ENCODE measurements at places on chromosomes 3 and 15.

- DNase-seq = no peak
Measured at GRCh38 chr3:151404316-151404715, 19.8 kb upstream of the P2RY12 start.

DNA sequence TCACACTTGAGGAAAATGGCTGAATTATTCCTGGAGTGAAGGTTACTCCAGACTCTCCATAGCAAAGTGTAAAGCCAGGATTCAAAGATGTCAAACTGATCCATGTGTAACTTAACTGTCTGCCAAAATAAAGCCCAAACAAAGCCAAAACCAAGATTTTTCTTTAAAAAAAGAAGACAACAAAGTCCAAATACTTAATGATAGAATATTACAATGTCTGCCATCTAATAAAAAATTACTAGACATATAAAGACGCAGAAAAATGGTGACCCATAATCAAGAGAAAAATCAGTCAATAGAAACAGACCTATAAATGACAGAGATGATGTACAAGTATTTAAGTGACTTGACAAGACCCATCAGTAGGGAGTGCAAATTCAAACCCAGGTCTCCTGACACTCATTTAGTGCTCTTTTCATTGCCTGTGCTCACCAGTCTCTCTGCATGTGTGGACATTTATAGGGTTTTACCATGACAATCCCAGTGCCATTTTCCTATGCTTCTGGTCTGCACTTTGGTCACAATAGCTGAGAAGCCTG lies 85.1 kb upstream of the HES1 start:
- no peak for DNase-seq

DNA sequence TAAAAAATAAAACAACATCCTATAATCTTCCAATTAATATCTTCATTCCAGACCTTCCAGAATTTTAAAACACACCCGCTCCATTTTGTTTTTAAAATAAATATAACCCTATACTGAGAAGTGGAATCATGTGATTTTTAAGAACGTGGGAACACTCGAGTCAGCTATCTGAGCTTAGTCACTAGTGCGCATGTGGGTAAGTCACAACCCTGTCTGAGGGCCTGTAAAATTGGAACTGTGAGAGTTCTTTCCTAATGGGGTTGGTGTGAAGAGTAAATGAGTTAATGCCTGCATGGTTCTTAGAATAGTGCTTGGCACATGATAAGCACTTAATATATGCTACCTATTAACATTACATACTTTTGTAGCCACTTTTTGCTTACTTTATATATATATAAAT lies 19.9 kb upstream of the POLR2M start:
- DNase-seq = no peak

GRCh38 chr3:154334973-154335420 lies 10.7 kb upstream of the DHX36 start:
- peak; percentile 13 for DNase-seq

- no peak for DNase-seq
Measured at GRCh38 chr3:111621535-111621934, 26.4 kb upstream of the ZBED2 start.

- no peak for DNase-seq
Measured at GRCh38 chr3:111906656-111907055, 47.6 kb downstream of the PHLDB2 start.

GRCh38 chr3:170204023-170204472 lies 18.2 kb upstream of the PRKCI start:
- no peak for DNase-seq

DNA sequence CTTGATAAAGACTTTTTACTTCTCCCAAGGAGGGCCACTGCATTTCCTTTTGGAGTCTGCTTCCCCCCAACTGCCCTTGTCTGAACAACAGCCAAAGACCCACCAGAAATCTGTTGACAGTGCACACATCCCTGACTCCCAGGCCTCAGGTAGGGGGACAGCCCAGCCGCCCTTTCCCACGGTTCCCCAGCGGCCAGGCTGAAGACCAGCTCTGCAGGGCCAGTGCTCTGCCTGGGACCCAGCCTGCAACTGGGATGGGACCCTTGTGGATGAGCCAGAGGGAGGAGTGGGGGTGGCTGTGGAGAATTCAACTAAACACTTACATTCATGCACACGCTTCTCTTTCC lies 8.1 kb upstream of the PRR23E start:
- no peak for DNase-seq

GRCh38 chr3:138012526-138012925 lies 2.6 kb downstream of the CLDN18 start:
- no peak for DNase-seq

DNA sequence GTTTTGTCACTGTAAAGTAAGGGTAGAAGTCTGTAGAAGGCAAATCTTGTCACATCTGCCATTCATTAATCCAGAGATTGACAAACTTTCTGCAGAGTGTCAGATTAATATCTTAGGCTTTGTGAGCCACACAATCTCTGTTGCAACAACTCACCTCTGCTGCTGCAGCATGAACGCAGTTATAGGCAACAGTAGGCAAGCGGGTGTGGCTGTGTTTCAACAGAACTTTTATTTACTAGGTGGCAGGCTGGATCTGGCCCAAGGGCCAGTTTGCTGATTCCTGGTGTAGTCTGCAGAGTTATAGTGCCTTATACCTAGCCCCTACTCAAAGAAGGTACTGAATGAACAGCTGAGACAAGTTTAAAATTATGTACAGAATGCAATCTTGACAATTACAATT lies 396.7 kb downstream of the FOXP1 start:
- no peak for DNase-seq

DNA sequence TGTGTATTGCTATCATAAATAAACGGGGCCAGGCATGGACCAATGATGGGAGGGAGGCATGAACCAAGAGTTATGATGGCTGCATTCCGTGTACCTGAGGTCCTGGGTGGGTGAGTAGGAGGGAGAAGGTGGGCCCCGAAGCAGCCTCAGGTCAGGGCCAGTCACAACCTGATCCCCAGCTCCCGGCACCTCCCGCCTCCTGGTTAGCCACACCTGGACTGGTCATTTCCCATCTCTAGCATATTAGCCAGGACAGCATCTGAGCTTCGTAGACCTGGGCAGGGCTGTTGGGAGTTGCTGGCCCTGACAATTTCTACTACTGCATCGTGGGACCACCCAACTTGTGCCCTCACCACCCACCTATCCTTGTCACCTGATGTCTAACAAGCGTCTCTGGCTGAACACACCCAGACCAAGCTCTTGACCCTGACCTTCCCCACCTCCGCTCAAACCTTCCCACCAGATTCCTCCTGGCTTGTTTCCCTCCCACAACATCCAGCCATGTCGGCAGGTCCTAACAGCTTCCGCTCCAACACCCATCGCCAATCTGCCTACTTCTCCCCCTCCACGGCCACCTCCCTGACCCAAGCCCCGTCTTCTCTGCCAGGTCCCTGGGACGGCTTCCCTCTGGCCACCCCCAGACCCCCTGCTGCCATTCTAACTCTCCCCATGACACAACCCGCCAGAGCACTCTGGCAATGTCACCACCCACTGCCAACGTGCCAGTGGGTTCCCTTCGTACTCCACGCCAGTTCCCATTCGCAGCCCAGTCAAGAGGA lies 133.8 kb upstream of the IQSEC1 start:
- no peak for DNase-seq

GRCh38 chr3:23161308-23161707 lies 41.8 kb upstream of the UBE2E2 start:
- DNase-seq = no peak

GRCh38 chr3:172410702-172411477 lies 37.4 kb downstream of the GHSR start:
- DNase-seq = no peak

DNA sequence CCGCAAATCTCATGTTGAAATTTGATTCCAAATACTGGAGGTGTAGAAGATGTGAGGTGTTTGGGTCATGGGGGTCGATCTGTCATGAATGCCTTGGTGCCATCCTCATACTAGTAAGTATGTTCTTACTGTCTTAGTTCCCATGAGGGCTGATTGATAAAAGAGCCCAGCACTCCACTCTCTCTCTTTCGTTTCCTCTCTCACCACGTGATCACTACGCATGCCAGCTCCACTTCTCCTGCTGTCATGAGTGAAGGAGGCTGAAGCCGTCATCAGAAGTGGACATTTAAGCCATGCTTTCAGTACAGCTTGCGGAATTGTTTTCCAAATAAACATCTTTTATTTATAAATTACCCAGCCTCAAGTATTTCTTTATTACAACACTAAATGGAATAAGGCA lies 6.1 kb downstream of the OR5H15 start:
- no peak for DNase-seq

- peak; percentile 68 for DNase-seq
Measured at GRCh38 chr15:31391687-31392671, 65.3 kb downstream of the KLF13 start.

- DNase-seq = no peak
Measured at GRCh38 chr3:55804170-55805095, 317.3 kb upstream of the WNT5A start.

DNA sequence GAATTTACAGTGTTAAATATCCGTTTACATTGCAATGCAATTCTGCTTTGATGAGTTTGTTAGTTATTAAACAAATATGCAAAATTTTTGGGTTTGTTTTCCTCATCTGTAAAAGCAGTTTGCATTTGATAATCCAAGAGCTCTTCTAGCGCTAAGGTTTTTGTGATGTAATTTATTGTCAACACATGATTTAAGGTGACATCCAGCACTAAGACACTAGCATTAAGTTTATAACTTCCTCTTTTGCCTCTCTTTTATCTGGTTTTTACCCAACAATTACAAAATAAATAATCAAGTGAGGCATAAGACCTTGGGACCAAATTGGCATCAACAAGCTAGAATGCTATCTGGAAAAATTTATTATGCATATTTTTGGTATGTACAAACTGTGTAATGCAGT lies 969 bp upstream of the DNAJC19 start:
- DNase-seq = no peak

GRCh38 chr3:129404610-129405009 lies 23.8 kb downstream of the EFCAB12 start:
- DNase-seq = no peak

- DNase-seq = no peak
Measured at GRCh38 chr3:45002139-45002660, 23.9 kb upstream of the CLEC3B start.

DNA sequence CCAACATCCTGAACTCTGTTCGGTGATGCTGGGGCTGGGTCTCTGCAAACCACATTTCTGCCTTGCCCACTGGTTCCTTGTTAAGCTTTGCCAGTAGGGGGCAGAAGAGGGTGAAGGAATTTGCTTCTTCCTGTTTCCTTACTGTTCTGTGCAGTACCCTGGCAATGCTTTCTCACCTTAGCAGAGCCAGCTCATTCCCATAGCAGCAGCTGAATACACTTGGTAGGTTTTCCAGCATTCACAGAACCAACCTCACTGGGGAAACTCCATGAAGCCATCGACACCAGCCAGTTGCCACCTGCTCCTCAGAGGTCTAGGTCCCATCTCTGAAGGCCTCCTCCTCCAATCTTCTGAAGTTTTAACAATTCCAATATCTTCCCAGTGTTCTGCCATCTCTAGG lies 308.4 kb downstream of the PDCD6IP start:
- DNase-seq = peak; percentile 5

DNA sequence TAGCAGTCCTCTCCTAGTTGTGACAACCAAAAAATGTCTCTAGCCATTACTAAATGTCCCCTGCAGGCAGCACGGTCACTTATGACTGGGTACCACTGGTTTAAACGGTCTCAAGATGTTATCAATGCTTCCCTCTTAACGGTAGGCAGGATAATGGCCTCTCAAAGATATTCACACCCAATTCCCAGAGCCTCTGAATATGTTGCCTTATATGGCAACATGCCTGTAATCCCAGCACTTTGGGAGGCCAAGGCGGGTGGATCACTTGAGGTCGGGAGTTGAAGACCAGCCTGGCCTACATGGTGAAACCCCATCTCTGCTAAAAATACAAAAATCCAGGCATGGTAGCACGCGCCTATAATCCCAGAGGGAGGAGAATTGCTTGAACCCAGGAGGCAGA lies 9.4 kb downstream of the MME start:
- DNase-seq = no peak

DNA sequence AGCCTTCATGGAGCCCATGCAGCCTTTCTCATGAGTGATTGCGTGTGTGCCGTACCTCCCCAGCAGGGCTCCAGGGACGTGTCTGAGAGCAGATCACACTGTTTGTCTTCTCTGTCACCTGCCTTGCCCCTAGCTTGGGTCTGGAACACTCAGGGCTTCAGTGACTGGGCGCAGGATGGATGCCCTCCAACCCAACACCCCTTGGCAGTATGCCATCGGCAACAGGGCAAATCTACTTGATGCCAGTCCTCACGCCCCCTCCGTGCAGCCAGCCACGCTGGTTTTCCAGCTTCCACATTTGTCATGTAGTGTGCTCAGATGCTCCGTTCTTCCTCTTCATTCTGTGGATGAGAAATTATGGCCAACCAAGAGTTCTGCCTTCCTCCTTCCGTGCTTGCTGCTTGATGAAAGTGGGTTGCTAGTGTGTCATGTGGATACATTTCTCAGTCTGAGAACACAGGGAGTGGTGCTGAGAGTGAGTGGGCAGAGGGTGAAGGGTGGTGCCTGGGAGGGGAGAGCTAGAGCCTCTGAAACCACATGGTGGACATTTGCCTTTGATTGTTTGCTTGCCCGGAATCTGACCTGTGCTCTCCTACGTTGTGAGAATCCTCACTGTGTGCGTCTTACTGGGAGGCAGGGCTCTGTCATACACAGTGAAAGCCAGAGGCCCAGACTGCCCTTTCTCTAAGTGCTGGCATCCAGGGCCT lies 97.2 kb downstream of the FAM43A start:
- DNase-seq = no peak

- no peak for DNase-seq
Measured at GRCh38 chr15:70797464-70797863, 34.1 kb upstream of the UACA start.

DNA sequence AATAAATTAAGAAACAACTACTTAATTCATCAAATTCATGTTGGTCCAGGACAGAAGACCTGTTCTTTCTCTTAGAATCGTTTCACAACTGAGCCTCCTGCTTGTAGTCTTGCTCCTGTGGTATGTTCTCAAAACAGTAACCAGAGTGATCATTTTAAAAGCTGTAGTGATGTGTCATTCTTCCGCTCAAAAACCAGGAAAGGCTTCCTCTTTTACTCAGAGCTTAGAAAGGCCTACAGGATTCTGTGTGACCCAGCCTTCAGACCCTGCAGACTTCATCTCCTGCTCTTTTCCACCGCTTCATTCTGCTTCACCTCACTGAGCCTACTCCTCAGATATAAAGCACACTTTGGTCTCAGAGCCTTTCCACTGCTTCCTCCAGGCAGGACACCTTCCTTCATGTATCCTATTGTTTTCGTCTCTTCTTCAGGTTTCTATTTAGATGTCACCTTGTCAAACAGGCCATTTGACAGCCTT lies 22.7 kb downstream of the ST6GAL1 start:
- DNase-seq = no peak

- DNase-seq = no peak
Measured at GRCh38 chr3:179081885-179082284, 10.3 kb upstream of the ZMAT3 start.

DNA sequence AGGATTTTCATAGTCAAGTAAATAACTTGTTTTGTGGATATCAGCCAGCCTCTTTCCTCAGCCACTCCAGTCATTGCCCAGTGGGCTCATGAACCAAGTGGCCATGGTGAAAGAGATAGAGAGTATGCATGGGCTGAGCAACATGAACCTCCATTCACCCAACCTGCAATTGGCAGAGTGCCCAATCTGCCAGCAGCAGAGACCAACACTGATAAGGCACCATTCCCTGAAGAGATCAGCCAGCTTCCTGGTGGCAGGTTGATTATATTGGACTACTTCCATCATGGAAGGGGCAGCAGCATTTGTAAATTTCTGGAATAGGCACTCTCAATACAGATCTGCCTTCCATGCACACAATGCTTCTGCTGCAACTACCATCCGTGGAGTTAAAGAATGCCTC lies 10.3 kb upstream of the MCF2L2 start:
- no peak for DNase-seq

GRCh38 chr3:23136054-23136453 lies 67.1 kb upstream of the UBE2E2 start:
- no peak for DNase-seq

Data from HTR-8/SVneo (cell line).